ENCODE measurements at places on chromosomes 7 and 10. TPM values are rescaled to one million over a fixed set of nuclear protein-coding genes. Genes with fewer than 3 reads are reported as not detected.

The CCDC3 gene
- total RNA-seq, result 1.5 TPM

DNA sequence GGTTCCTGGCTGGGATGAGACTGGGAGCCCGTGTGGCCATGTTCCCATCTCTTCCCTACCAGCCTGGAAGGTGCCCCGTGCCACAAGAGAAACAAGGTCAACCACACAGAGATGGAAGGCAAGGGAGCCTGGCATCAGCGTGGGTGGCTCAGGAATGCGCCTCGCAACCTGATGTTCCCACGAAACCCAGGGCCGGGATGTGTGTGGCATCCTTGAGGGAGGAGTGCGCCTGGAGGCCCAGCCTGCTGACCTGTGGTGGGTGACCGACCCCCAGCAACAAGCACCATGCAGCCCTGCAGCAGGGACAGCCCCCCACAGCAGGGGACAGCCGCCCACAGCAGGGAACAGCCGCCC is 267.2 kb downstream of the ELFN1 start:
- H3K4me3 ChIP-seq, result no peak overlapping the region
- peaks cover 5% of the 10 kb centered on the region for H3K27me3 ChIP-seq
- H3K27ac ChIP-seq, result no peak overlapping the region
- peaks cover 7% of the 10 kb centered on the region for H3K36me3 ChIP-seq
- peaks cover 43% of the 10 kb centered on the region for H3K4me1 ChIP-seq

GRCh38 chr7:1944619-1945210 is 274.6 kb downstream of the ELFN1 start:
- H3K27me3 ChIP-seq, result peaks cover 6% of the 10 kb centered on the region
- peaks cover 46% of the 10 kb centered on the region for H3K4me1 ChIP-seq
- no peak overlapping the region for H3K27ac ChIP-seq
- DNase-seq, result no peak
- no peaks in the 10 kb centered on the region for H3K36me3 ChIP-seq

DNA sequence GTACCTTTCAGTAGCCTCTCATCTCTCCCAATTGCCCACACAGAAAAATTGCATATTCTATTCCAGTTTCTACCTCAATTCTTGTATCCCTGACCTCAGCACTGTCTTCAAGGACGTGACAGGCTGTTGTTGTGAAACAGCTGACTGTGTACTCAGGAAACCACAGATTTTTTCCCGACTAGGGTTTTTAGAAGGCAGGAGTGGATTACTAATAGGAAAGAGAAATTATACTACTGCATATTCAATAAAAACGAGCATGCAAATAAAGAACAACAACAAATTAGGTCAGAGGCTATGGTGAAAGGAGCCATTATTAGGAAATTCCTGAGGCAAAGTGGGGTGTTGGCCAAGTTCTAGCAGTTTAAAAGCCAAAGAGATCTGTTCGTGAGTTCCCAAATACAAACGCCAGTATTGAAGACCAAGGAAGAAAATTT is 93.4 kb downstream of the DOCK4 start:
- no peak overlapping the region for H3K27ac ChIP-seq
- peaks cover 4% of the 10 kb centered on the region for H3K27me3 ChIP-seq
- H3K4me3 ChIP-seq, result no peak overlapping the region
- no peak for DNase-seq
- no peaks in the 10 kb centered on the region for H3K4me1 ChIP-seq
- no peaks in the 10 kb centered on the region for H3K36me3 ChIP-seq

DNA sequence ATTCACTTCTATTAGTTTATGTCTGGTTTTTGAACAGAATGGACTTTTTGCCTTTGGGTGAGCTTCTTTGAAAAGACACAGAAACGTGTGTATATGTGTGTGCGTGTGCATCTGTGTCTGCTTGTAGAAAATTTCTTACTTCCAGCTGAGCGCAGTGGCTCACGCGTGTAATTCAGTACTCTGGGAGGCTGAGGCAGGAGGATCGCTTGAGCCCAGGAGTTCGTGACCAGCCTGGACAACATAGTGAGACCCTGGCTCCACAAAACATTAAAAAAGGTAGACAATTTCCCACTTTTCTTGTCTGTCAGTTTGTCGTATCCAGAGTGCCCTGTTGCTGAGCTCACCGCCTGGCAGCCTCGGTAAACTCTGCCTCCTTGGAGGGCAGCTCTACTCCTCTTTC is 25.4 kb downstream of the PPP2R2D start:
- no peak for DNase-seq
- peaks cover 77% of the 10 kb centered on the region for H3K4me1 ChIP-seq
- H3K36me3 ChIP-seq, result peaks cover 16% of the 10 kb centered on the region
- no peak overlapping the region for H3K4me3 ChIP-seq
- H3K27ac ChIP-seq, result no peak overlapping the region
- no peaks in the 10 kb centered on the region for H3K27me3 ChIP-seq
